ENCODE measurements at places on chromosomes 7 and 10.

GRCh38 chr7:100590077-100590737 is 4.1 kb downstream of the FBXO24 start:
- no peak for DNase-seq

GRCh38 chr10:114491933-114492332 is 87.6 kb upstream of the AFAP1L2 start:
- no peak for DNase-seq

GRCh38 chr7:14446829-14447228 is 455.7 kb downstream of the DGKB start:
- no peak for DNase-seq

- DNase-seq, result no peak
Observed at GRCh38 chr10:127196282-127197153, at the start of gene INSYN2A. Gene INSYN2A (minus strand): TSS chr10:127196591. CDS start chr10:127176395, 20,196 bp downstream.

DNA sequence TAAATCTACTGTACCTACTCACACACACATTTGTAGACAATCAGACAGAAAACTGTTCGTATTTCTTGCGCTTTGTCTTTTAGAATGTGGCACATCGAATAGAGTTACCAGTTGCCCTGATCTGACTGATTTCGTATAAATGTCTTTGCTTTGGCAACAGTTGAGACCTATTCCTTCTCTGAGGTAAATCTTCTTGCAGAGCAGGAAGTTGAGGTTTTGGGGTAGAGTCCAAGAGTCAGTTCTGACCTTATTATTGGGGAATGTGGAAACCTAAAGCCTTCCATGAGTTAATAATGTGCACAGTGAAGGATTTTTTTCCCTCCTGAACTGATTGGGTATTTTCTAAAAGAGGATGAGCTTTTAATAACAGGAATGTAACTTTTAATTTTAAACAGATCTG is 135.3 kb downstream of the KIAA1217 start:
- no peak for DNase-seq

DNA sequence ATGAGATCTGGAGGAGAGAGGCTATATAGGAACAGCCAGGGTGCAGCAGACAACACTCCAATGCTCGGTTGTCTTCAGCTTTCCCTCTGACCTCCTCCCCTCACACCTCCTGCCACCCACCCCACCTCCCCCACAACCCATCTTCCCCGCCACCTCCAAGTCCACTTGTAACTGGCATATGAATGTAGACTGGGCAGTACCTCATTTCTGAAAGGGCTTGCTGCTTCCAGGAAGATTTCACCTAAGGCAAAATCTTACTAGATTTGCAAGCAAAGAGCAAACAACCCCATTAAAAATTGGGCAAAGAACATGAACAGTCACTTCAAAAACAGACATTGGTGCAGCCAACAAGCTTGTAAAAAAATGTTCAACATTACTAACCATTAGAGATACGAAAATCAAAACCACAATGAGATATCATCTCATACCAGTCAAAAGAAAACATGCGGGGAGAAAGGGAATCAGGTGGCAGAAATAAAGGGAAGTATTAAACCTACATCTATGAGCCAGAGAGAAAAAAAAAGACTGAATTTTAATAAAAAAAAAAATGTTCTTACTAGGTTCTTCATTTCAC is 164.6 kb upstream of the C1GALT1 start:
- no peak for DNase-seq

- no peak for DNase-seq
Observed at GRCh38 chr7:27994639-27995038, 186.0 kb downstream of the JAZF1 start.
